Coronary artery (tissue), 2 donors: ENCODE measurements at places on chromosomes 1 and 21.
A peak's percentile ranks its signal among the peaks of the same experiment; 100 is the strongest.

DNA sequence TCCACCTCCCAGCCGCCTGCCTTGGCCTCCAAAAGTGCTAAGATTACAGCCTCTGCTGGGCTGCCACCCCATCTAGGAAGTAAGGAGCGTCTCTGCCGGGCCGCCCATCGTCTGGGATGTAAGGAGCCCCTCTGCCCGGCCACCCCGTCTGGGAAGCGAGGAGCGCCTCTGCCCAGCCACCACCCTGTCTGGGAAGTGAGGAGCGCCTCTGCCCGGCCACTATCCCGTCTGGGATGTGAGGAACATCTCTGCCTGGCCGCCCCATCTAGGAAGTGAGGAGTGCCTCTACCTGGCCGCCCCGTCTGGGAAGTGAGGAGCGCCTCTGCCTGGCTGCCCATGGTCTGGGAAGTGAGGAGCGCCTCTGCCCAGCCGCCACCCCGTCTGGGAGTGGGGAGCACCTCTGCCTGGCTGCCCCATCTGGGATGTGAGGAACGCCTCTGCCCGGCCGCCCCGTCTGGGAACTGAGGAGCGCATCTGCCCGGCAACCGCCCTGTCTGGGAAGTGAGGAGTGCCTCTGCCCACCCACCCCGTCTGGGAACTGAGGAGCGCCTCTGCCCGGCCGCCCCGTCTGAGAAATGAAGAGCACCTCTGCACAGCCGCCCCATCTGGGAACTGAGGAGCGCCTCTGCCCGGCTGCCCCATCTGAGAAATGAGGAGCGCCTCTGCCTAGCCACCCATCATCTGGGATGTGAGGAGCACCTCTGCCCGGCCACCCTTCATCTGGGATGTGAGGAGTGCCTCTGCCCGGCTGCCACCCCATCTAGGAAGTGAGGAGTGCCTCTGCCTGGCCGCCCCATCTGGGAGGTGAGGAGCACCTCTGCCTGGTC is 137.8 kb upstream of the PALMD start:
- no peak for DNase-seq

- no peak for DNase-seq
These were observed 29.1 kb upstream of the TRABD2B start for GRCh38 chr1:48026275-48026674.

GRCh38 chr21:39037807-39038405 is 145.3 kb downstream of the PSMG1 start:
- DNase-seq = no peak

DNA sequence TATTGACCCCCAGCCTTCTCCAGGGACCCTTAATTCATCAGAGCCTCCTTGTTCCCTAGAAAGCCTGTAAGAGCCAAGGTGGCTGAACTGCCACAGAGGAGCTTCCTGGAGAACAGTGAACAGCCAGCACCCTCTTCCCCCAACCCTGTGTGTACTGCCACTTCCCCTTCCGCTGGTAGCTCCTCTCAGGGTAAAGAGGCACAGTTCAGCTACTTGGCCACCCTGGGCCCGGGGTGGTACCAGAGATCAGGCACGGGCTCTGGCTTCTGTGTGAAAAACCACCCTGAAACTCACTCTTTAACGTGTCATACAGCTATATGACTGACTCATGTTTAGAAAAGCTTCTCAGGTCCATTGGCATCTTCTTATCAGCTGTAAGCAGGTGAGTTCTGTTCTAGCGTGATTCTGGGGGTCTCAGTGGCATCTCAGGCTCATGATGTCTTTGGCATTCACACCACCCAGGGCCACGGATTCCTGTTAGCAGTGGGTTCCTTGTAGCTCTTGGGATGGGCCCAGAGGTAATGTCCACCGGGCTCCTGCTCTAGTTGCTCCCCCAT is 22.4 kb downstream of the ARMH1 start:
- DNase-seq = no peak

DNA sequence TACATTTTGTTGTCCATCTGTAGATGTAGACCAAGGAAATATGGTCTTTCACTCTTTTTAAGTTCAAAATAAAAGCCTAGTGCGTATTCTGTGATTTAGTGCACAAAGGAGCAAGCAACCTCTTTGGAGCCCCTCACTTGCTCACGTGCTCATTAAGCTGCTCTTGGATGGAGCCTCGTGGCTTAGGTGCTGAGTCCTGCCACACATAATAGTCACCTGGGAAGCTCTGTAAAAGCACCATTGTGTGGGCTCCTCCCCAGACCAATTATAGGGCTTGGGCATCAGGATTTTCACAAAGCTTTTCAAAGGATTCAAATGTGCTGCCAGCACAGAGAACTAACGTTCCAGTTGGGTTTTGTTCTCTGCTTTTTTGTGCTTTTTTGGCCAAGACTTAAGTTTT is 85.0 kb downstream of the PCP4 start:
- DNase-seq = no peak

DNA sequence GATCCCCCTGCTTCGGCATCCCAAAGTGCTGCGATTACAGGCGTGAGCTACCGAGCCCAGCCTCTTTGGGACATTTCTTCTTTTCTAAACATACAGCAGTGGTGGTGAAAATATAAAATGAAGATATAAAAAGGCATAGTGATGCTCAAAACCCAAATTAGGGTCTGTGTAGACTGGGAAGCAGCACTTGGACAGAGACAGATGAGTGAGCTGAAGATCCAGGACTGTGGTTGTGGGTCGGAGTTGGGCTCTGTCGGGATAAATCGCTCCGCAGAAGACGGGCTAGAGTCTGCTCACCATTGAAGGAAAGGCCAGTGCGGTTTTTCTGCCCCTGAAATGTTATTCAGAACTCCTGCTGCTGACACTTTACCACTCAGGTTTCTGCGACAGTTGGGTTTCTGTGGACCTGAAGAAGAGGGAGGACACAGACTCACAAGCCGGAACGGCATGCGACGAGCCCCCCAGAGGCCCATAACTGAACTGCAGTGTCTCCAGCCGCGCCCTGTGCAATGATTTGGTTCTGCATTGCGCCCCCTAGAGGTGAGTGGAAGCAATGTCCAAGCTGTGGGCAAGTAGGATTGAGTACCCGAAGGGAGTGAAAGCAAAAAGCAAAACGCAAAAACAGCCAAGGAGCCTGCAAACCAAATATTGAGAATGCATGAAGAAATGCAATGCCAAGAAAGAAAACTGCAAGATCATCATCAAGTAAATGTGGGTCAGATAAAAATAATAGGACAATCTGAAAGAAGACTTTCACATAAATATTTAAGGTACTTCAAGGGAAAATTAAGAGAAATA is 66.6 kb downstream of the GABPA start:
- DNase-seq = peak; percentile 79

GRCh38 chr1:59077466-59078069 is 219.3 kb upstream of the FGGY start:
- DNase-seq = no peak

DNA sequence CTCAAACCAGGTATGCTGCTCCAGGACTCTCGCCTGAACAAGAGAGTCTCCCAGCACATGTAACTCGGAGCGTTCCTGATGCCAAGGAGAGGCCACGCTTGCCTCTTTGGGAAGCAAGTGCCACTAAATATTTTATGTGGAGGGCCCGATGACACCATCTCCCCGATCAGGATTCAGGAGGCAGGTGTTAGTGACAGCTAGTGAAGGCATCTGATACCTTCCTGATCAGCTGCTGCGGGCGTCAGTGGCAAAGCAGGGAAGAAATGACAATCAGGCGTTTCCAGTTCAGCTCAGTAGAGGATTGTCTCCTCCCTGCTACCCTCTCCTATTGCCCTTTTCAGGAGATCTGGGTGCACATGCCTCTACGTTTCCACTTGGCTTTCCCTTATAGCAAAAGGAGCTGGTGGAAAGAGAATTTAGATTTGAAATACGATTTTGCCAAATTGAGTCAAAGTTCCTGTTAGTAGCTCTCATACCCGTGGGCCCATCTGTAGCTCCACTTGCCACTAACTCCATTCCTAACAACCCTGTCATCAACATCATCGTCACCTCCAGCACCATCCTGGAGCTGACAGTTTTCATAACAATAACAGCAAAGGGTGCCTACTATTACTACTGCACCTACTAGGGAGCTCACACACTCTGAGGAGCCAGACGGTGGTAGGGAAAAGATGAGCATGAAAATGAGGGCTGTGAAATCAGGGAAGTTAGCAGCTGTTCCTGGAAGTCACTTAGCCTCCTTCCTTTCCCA is 21.6 kb downstream of the PLXNA2 start:
- no peak for DNase-seq

DNA sequence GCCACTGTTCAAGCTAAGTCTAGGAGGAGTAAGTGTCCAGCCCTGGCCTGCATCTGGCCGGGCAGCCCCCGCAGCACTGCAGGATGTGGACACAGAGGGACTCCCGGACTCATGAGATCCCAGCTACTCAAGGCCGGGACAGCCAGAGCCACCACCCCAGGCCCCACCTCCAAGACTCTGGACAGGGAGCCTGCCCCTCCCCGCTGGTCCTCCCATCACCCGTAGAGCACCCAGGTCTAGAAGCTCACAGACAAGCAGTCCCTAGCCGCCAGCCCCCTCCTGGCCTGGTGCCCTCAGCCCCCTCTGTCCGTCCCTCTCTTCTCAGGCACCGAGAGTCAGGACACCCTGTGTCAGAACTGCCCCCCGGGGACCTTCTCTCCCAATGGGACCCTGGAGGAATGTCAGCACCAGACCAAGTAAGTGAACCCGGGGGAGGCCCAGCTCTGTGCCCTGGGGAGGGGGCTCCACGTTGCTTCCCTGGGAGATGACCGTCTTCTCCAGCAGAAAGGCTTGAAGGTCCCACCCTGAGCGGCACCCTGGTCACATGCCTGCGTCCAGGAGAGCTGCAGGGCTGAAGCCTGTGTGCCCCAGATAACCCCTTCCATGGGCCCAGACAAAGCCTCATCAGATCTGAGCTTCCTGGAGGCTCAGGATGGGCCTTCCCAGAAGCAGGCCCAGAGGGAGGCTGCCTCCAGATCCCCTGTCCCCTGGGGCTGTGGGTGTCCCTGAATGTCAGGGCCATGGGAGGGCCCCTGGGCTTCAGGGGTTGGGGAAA is 4.3 kb downstream of the TNFRSF14 start:
- no peak for DNase-seq

DNA sequence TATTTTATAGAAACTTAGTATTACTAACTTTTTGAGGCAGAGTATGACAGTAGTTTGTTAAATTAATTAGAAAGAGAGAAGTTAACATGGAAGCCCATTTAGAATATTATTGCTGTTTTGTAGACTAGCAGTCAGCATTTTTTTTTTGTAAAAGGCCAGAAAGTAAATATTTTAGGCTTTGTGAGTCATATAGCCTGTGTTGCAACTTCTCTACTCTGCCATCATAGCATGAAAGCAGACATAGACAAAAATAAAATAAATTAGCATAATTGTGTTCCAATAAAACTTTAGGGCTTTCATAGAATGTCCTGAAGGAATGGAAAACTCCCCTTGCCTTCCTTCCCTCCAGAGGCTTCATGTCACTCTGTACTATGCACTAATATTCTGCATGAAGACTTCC is 12.3 kb upstream of the RGS4 start:
- DNase-seq = no peak

- DNase-seq = no peak
These were observed 1205.3 kb upstream of the ADGRL4 start for GRCh38 chr1:80211691-80212380.

- DNase-seq = no peak
These were observed 84.9 kb upstream of the SLC44A3 start for GRCh38 chr1:94734963-94735901.

GRCh38 chr1:115239426-115239825 is 98.6 kb downstream of the NGF start:
- DNase-seq = no peak

- no peak for DNase-seq
These were observed 37.3 kb downstream of the KCND3 start for GRCh38 chr1:111952125-111952657.

DNA sequence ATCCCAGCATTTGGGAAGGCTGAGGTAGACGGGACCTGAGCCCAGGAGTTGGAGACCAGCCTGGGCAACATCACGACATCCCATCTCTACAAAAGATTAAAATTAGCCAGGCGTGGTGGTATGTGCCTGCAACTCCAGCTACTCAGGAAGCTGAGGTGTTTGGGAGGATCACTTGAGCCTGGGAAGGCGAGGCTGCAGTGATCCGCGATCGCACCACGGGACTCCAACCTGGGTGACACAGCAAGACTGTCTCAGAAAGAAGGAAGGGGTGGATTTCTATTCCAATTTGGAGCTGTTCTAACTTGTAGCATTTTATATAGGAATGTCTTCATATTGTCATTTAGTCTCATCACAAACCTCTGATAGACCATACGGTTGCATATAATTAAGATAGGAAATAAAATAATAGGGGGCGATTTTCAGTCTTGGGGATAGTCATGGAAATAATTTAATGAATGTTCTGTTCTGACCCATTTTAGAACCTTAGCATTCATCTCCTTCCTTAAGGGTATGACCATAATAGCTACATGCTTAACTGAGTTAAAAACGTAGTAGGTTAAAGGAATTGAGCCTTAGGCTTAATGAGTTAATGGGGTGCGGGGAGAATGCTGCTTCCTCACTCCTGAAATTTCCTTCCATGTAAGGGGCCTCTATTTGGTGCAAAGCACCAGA is 93.1 kb downstream of the ADCY10 start:
- no peak for DNase-seq

GRCh38 chr1:53413175-53414001 is 45.8 kb upstream of the DMRTB1 start:
- no peak for DNase-seq

DNA sequence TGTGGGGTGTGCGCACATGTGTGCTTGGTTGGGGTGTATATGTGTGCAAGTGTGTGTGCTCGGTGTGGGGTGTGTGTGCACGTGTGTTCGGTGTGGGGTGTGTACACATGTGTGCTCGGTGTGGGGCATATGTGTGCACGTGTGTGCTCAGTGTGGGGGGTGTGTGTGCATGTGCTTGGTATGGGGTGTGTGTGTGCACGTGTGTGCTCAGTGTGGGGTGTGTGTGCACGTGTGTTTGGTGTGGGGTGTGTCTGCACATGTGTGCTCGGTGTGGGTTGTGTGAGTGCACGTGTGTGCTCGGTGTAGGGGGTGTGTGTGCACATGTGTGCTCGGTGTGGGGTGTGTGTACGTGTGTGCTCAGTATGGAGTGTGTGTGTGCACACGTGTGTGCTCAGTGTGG is 77.5 kb downstream of the PRDM16 start:
- DNase-seq = no peak

GRCh38 chr1:169427081-169427641 is at the start of gene CCDC181:
TSS of gene CCDC181 (minus strand) at chr1:169427474. CDS start at chr1:169424927, 2,547 bp downstream.
- peak; percentile 76 for DNase-seq

GRCh38 chr1:204579681-204580080 is 63.5 kb downstream of the MDM4 start:
- DNase-seq = no peak

GRCh38 chr1:167544447-167545093 is 9.0 kb downstream of the CREG1 start:
- no peak for DNase-seq

GRCh38 chr1:16209847-16210407 is 2.5 kb downstream of the ARHGEF19 start:
- no peak for DNase-seq

- no peak for DNase-seq
These were observed 10.0 kb downstream of the PCSK9 start for GRCh38 chr1:55049271-55049913.

DNA sequence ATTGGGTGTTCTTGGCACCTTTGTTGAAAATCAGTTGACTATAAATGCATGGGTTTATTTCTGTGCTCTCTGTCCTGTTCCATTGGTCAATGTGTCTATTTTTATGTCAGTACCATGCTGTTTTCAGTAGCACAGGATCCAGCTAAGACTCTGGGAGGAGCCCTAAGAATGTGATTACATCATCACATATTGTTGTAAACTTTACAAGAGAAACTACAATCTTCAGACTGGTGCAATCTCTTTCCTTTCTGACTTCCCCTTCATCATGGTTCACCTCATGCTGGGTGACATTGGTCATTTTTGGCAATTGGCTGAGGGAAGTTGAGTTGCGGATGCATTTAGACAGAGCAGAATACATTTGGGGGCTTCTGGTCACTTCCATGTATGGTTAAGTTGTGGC is 88.4 kb downstream of the C21orf91 start:
- no peak for DNase-seq
